Inflammatory macrophage treated with lipopolysaccharide for 4 hours (primary cell): ENCODE measurements at places on chromosomes 7 and 10.

DNA sequence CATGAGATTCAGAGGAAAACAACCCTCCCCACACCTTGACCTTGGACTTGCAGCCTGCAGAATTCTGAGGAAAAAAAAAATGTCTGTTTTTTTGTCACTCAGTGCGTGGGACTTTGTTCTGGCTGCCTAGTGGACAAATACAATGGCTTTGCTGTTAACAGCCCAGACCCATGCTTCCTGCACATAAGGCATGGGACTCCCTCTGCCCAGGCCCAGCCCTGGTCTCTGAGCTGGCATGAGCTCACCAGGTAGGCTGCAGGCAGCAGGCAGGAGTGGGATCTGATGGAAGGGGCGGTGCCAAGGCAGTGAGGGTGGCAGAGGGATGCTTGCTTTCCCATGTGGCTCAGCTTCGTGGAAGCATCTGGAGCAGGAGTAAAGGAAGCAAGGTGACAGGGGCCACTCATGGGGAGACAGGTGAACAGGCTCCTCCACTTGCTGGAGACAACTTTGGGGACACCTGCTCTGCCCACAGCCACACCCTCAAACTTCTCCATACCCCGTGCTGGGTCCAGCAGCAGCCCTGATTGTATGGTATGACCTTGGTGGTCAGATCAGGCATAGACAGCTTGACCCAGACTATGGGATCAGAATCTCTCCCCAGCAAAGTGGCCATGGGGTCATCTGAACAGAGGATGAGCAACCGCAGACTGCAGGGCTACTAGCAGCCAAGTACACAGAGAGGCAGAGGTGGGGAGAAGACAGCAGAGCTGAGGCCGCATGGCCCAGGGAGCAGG, 27.0 kb downstream of the ANXA8 start:
- no peak for DNase-seq

- no peak for DNase-seq
Observed at GRCh38 chr7:71173955-71174354, 42.0 kb downstream of the GALNT17 start.

GRCh38 chr10:30752481-30752881, 122.9 kb upstream of the LYZL2 start:
- no peak for DNase-seq

DNA sequence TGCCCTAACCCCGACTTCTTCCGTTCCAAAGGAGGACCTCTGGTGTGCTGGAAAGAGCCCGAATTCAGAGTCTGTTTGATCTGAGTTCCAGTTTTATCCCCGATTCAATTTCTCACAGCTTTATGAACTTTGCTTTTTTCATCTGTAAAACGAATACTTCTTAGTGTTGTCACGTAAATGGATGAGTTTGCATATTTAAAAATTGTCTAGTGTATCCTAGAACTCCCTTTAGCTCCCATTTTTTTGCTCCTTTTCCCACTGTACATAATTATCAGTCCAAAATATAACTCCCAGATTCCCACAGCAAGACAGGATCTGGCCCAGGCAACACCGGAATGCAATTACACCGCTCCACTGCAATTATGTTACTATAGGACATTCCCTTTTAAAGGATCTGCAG, 80.7 kb upstream of the ARHGAP21 start:
- no peak for DNase-seq

GRCh38 chr10:69182005-69182404, 2.0 kb downstream of the SUPV3L1 start:
- DNase-seq = no peak

- DNase-seq = no peak
Observed at GRCh38 chr10:21696302-21696701, 162.3 kb downstream of the MLLT10 start.

DNA sequence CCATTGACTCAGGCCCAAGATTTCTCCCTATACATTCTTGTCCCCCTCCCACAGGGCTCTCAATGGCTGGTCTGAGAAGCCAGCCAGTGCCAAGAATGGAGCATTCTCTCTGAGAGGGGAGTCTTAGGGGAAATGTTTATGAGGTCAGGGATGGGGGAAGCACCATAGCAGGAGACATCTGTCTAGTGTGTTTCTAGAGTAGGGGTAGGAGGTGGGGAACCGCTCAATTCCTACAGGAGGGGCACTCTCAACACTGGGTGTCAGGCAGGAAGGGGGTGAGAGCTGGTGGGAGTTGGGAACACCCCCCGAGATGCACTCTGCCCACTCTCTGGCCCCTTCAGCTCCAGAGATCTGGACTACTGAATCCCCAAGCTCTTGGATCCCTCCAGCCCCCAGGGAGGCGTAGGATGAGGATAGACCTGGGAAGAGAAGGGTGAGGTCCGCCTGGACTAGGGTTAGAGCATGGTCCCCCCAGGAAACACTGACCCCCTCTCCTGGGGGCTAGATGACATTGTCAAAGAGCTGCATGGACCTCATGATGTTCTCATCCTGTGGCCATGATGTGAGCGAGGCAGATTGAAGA, 8.7 kb upstream of the OGA start:
- DNase-seq = no peak

DNA sequence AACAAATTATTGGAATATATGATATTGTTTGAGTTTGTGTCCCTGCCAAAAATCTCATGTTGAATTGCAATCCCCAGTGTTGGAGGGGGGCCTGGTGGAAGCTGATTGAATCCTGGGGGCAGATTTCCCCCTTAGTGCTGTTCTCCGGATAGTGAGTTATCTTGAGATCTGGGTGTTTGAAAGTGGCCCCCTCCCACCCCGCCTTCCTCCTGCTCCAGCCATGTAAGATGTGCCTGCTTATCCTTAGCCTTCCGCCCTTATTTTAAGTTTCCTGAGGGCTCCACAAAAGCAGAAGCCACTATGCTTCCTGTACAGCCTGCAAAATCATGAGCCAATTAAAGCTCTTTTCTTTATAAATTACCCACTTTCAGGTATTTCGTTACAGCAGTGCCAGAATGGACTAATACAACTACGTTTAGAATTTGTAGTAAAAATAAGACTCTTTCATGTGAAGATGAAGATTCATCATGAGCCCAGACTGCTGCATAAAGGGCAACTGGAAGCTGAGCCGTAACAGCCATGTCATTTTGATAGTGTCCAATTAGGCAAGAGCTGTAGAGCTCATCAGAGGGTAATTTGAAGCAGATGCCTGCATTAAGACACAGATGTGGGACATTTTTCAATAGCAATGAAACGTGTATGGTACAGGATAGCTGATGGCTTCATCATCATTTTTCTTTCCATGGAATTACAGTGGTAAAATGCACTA, 1007.2 kb downstream of the REEP3 start:
- no peak for DNase-seq

- DNase-seq = peak; percentile 82
Observed at GRCh38 chr10:17206210-17206709, 4.8 kb upstream of the TRDMT1 start.

DNA sequence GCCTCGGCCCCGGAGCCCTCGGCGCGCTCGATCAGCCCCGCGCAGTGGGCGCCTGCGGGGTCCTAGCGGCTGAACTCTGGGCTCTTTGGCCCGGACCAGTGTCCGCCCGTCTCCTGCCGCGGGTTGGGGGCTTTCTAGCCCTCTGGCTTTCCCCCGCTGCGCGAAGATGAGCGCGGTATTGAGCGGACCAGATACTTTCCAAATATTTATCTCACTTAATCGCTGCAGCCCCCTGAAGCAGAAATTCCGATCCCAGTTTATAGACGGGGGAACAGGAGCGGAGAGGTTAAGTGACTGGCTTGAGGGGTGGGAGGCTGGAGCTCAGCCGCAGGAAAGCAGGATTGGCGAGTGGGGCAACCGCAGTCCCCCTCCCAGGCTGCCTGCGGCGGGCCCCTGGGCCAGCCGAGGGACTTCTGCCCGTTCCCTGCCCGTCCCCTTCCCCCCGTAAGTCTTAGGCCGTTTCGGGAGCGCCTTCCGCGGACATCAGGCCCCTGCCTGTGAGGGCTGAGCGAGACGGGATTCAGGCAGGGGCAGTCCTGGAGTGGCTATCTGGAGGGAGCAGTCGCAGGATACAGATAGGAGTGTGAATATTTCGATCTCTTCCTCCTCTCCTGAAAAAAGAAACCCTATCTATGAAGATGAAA, 565 bp downstream of the STRIP2 start:
- DNase-seq = peak; percentile 2

- DNase-seq = no peak
Observed at GRCh38 chr10:31677195-31678138, 251.2 kb downstream of the ARHGAP12 start.

GRCh38 chr10:77419056-77419455, 218.6 kb downstream of the KCNMA1 start:
- DNase-seq = no peak

GRCh38 chr10:29517352-29517923, 117.3 kb downstream of the SVIL start:
- peak; percentile 51 for DNase-seq

DNA sequence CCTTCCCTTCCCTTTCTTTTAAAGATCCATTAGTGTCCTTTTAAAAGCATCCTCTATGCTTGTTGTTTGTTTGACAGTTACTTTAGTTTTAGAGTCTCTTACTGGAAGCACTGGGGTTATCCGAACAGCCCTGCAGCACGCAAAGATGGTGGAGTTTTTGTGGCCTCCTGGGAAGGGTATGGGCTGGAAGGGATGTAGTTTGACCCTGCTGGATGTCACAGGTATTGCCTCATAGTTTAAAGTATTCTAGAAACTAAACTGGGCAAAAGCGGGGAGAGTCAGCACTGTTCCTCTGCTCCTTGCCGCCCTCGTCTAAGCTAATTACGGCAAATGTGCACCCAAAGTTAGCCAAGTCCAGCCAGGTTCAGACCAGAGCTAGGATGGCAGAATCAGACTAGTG, 35.8 kb upstream of the GNAI1 start:
- DNase-seq = no peak

- DNase-seq = peak; percentile 46
Observed at GRCh38 chr7:77940647-77941046, 142.1 kb downstream of the PHTF2 start.

GRCh38 chr10:112230325-112230988, 46.9 kb upstream of the GPAM start:
- DNase-seq = no peak

- DNase-seq = no peak
Observed at GRCh38 chr10:125611756-125612155, 71.2 kb downstream of the TEX36 start.

DNA sequence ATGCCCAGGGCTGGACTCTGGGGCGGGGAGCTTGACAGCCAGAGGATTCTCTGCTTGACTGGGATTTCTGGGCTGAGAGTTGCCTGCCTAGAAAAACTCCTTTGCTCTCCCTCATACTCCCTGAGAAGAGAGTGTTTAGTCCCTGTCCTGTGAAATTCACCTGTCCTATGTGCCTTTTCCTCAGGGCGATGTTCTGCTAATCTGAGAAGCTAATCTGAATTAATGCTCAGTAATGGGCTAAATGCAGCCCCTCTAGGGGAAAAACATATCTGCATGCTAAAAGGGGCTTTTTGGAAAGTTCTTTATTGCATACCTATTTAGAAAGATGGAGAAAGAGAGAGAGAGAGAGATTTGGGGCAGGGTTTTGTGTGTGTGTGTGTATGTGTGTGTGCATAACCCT, 454.4 kb downstream of the GATA3 start:
- DNase-seq = no peak

- DNase-seq = no peak
Observed at GRCh38 chr7:2063563-2064260, 169.0 kb downstream of the MAD1L1 start.

DNA sequence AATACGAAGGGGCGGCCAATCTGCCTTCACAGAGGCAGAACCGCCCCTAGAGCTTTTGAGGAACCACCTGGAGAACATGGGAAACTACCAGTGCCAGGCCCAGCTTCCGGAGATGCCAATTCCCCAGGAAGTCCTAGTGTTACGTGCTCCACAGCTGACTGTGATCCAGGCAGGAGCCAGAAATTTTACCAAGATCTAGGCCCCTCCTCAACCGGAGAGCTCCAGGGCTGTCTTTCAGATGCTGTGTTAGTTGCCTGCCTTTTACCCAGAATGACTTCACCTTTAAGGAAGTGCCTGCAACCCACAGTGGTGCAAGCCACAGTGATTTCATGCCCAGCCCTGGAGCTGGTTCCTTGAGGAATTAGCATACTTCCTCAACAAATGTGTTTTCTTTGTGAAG, 62.9 kb downstream of the ELMO1 start:
- DNase-seq = peak; percentile 87

DNA sequence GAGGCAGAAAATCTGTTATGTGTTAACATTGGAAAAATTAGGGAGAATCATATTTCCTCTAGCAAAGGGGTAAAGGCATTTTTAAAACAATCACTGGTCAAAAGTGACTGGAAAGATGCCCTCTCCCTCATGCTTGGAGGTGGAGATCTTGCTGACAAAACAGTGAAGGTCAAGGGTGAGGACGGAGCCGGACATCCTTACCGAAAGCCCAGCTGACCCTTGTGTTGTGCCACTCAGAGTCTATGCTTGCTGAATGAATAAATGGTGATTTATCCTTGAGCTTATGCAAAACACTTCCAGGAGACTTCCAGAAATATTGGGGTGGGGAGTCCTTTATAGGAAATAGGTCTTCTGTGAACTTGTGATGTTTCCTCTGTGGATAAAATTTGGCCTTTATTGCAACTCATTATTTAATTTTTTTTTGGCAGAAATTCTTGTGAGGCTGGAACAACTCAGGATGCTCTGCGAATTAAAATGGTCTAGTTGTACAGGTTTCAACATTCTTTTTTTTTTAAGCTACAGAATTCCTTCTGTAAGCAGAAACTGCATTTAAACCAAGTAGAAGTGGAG, 28.3 kb upstream of the ELMO1 start:
- no peak for DNase-seq

- no peak for DNase-seq
Observed at GRCh38 chr7:95508780-95509179, 23.0 kb downstream of the ASB4 start.

DNA sequence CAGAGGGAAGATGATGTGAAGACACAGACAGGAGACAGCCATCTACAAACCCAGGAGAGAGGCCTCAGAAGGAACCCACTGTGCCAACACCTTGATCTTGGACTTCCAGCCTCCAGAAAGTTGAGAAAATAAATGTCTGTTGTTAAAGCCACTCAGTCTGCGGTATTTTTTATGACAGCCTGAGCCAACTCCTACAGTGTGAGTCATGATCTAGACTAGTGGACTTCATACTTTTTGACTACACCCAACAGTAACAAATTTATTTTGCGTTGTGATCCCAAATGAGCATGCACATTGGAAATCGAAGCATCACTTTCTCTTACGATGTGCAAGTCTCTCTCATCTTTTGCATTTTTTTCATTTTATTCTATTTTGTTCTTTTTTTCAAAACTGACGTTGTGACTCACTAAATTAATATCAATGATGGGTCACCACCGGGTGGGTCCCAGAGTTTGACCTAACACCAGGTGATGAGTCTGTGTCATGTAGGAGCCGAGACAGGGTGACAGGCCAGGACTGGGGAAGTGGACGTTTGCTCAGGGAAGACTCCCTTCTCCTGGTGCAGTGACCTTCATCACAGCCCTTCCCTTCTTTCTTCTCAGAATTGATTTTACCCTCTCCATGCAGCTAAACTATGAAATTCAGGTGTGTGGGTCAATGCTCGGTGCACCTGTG, 28.9 kb downstream of the PHYH start:
- DNase-seq = no peak

- no peak for DNase-seq
Observed at GRCh38 chr7:4070214-4070613, 611.9 kb upstream of the FOXK1 start.

GRCh38 chr7:55540226-55540858, 32.0 kb downstream of the VOPP1 start:
- DNase-seq = no peak

GRCh38 chr7:156014201-156014600, 201.9 kb upstream of the SHH start:
- no peak for DNase-seq

GRCh38 chr7:20980668-20981264, 194.1 kb upstream of the SP8 start:
- no peak for DNase-seq

GRCh38 chr7:104548861-104549260, 220.5 kb downstream of the LHFPL3 start:
- DNase-seq = no peak
